SK-MEL-5 (cell line): ENCODE measurements at places on chromosomes 3 and 15.

GRCh38 chr3:194748225-194748624 is 62.5 kb downstream of the FAM43A start:
- DNase-seq, result no peak

DNA sequence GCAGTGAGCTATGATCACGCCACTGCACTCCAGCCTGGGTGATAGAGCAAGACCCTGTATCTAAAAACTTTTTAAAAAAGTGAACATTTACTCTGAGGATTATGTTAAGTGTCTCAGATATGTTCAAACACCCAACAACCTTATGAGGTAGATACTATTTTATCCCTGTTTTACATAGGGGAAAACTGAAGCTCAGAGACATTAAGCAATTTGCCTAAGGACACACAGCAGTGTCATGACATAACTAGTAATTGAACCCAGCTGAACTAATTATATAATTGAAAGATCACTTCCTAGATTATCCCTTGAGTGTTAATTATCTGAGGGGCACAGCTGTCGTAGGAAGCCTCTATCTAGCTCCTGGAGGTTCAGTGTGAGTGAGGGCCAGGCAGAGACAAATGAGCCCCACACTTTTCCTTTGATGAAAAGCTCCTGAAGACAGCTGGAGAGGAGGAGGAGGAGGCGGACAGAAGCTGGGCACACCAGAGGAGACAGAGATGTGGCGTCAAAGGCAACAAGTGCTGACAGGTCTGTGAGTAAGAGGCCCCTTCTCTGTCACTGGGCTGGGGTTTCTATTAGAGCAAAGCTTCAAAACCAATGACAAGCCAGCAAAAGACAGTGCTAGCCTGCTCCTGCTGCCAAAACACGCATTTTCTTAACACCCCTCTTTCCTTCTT is 20.5 kb downstream of the TRH start:
- no peak for DNase-seq

- no peak for DNase-seq
These were observed 20.7 kb downstream of the IGSF11 start for GRCh38 chr3:119013951-119014350.

- no peak for DNase-seq
These were observed 13.0 kb upstream of the TJP1 start for GRCh38 chr15:29835301-29835700.

GRCh38 chr3:20353286-20353685 is 167.3 kb upstream of the SGO1 start:
- no peak for DNase-seq

DNA sequence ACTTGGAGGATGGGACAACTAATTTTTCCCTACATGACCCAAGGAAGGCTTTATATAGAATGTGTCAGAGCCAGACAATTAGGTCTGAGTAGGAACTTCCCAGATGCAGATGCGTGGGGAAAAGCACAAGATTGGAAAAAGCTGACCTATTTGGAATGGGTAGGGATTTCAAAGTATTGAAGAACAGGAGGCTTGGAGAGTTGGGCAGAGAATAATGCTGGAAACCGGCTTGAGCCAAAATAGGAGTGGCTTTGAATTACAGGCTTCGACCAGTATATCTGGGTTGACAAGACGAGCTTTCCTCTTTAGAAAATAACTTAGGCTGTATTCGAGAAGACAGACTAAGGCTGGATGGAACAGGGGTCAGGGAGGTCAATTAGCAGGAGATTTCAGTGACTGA is 181.1 kb downstream of the GBE1 start:
- DNase-seq, result no peak

GRCh38 chr3:22960105-22960984 is 242.8 kb upstream of the UBE2E2 start:
- DNase-seq, result peak; percentile 59
